ENCODE measurements at places on chromosomes 4 and X.

- no peak for DNase-seq
Observed at GRCh38 chr4:38678078-38678477, 14.1 kb downstream of the KLF3 start.

DNA sequence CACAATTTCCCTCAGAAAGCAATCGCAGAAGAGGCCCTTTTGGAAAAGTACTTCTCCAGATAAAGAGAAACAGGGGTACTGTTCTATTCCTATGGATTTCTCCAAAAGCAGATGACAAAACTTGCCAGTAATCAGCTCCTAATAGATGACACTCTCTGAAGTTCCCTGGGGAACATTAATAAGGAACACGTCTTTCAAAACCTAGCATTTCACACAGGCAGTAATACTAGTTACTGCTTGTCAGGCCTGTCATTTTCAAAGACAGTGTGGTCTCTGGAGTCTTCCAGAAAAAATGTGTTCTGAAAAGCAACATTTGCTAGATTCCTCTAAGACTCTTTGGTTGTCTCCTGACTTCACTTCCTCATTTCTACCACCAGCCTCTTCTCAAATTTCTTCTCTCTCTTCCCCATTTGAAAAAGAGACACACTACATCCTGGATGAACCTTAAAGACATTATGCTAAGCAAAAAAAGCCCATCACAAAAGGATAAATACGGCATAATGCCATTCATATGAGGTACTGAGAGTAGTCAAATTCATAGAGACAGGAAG is 47.3 kb downstream of the CHRDL1 start:
- DNase-seq, result no peak

DNA sequence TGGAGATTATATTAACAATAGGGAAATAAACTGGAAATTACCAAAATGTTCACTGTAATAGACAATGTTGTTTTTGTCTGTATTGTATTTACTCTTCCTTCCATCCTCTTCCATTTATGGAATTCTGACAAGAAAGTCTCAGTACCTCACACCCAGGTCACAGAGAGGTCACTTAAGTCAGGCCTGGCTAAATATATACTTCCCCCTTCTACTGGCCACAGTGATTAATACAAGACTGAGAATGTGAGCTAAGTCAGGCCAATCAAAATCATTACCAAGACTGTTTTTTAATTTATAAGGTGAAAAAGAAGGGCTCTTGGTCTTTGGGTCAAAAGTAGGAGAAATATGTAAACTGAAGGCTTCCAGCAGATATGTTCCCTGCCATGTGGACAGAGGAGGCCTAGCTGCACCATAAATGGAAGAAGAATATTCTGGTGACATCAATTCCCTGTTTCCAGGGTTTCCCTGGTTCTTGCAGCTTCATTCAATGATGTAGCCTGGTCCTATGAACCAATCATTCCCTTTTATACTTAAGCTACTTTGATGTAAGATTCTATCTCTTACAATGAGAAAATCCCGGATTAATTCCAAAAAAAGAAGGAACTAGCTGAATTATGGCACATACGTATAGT is 64.3 kb downstream of the LRBA start:
- DNase-seq, result no peak

DNA sequence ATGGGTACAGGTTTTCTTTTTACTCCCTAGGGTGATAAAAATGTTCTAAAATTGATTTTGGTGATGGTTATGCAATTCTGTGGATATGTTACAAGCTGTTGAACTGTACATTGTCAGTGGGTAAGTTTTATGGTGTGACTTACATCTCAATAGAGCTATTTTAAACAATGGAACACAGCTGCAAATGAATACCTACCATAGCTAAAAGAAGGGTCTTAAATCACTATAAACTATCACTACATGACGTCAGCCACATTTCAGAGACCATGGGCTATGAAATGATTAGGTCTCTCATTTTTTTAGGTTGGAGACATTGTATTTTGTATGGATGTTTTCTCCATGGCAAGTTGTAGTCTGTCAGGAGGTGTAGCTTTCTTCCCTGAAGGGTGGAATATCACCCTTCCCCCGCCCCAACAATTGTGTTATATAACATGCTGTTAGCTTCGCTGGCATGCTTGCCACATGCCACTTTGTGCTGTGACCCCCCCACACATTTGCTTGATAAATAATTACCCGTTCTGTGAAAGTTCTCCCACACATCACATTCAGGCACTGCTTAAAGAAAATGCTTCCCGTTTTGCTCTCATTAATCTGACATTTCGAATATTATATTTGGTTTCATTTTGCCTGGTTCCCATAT is 159.7 kb downstream of the ARHGAP10 start:
- no peak for DNase-seq

- no peak for DNase-seq
Observed at GRCh38 chr4:182022909-182023308, 220.3 kb upstream of the TENM3 start.

GRCh38 chr4:1503583-1504471 is 97.6 kb upstream of the NKX1-1 start:
- DNase-seq, result no peak

DNA sequence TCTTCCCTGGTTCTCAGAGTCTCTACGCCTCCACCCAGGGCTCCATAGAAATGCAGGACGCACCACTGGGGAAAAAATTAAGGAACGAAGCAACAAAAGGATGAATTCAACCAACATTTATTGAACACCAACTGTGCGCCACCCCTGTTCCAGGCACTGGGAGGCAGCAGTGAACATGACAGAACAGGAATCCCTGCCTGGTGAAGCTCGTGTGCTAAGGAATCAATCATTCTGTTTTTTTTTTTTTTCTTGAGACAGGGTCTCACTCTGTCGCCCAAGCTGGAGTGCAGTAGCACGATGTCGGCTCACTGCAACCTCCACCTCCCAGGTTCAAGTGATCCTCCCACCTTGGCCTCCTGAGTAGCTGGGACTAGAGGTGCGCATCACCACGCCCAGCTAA is 1.9 kb upstream of the FTSJ1 start:
- DNase-seq, result peak; percentile 6

- DNase-seq, result no peak
Observed at GRCh38 chrX:16610121-16610621, 39.8 kb upstream of the S100G start.

- peak; percentile 20 for DNase-seq
Observed at GRCh38 chr4:139227729-139228404, 50.8 kb upstream of the ELF2 start.

DNA sequence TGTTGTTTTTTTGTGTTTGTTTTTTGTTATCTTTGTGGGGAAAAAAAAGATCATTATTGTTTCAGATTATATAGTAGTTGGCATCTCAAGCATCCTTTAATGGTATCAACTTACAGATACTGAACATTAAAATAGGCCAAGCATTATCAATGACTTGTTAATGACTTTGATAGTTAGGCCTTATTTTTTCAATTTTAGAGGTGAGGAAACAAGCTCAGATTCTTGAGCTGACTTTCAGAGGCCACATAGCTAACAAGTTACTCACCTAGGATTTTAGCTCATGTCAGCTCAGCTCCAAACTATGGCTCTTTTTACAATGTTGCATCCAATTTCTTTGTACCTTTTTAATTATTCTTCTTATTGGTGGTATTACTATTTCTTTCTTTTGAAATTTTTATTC is 471 bp upstream of the PLAC8 start:
- DNase-seq, result no peak

DNA sequence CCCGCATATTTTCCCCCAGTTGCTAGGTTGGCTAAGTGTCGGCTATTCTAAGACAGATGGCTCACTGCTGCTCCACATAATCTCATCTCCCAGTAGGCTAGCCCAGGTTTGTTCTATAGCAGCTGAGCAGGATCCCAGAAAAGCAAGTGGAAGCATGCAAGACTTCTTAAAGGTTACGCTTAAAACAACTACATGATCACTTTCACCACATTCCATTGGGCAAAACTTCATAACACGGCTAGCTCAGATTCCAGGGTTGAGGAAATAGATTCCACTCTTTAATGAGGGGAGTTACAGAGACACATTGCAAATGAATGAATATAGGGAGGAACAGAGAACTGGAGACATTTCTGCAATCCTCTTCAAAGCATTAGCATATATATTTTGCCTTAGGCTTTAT is 12.9 kb upstream of the RAB33B start:
- no peak for DNase-seq
